ENCODE measurements at places on chromosomes 4 and X. TPM values are rescaled to one million over a fixed set of nuclear protein-coding genes. Genes with fewer than 3 reads are reported as not detected.

Gene SHROOM4
- 5.7 TPM for polyA plus RNA-seq

- peak; percentile 49 for DNase-seq
- no peak overlapping the region for H3K27ac ChIP-seq
- no peak overlapping the region for H3K4me3 ChIP-seq
- H3K4me1 ChIP-seq = no peaks in the 10 kb centered on the region
- H3K36me3 ChIP-seq = no peaks in the 10 kb centered on the region
These were observed 82.4 kb upstream of the KLF3 start for GRCh38 chr4:38581426-38582106.

Gene TRPC5OS
- 0.13 TPM for polyA plus RNA-seq

Gene TCEAL6
- 1.1 TPM for polyA plus RNA-seq

- H3K27me3 ChIP-seq = no peaks in the 10 kb centered on the region
- peak overlapping the region; percentile 14 for H3K4me3 ChIP-seq
- H3K27ac ChIP-seq = no peak overlapping the region
- no peaks in the 10 kb centered on the region for H3K4me1 ChIP-seq
These were observed 133.4 kb upstream of the MSX1 start for GRCh38 chr4:4726051-4726450.

Measured in kidney (tissue), 22 donors.